AG09309 (cell line): ENCODE measurements at places on chromosomes 16 and 17.

- DNase-seq = no peak
Measured at GRCh38 chr17:70829876-70830275, 660.5 kb downstream of the KCNJ2 start.

DNA sequence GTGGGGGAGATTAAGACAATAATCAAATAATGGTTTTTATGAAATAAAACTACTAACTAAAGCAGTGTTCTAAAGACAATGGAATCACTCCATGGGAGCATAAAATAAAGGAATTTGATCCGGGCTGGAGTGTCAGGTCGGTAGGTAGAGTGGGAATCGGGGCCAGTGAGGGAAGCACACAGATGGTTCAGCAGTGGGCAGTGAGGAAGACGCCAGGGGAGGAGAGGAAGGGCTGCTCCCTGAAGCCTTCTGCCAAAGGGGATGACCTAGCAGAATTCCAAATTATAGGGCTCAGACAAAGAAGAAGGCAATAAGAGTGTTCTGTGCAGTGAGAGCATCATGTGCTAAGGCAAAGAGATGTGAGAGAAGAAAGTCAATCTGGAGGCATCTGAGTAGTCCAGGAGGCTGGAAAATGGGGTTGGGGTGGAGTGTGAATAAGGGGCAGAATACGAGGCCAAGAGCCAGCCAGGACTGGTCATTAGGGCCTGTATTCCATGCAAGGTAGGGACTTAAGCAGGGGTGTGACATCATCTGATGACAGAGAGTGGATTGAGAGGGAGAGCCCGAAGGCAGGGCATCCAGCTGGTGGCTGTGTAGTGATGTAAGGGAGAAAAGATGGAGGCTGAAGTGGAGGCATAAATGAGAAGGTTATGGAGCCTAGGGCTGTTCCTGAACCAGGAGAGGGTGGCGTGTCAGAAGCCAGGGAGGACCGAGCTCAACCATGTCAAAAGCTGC is 137.6 kb downstream of the COPRS start:
- no peak for DNase-seq

DNA sequence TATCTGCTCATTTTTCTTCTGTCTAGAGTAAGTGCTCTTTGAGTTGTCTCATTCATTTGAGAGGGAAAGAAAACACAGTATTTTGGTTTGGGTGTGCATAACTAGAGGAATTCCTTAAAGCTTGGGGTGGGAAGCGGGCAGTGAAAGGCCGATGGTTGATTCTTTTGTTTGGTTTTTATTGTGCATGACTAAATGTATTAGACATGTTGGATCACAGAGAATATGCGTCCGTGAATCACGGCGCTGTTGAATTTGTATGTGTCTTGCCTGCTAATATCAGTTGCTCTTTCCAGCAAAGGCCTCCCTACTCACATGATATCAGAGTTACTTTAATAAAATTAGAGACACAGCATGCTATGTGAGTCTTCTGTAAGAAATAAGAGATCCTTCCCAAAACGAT is 180.0 kb downstream of the CHD9NB start:
- no peak for DNase-seq

DNA sequence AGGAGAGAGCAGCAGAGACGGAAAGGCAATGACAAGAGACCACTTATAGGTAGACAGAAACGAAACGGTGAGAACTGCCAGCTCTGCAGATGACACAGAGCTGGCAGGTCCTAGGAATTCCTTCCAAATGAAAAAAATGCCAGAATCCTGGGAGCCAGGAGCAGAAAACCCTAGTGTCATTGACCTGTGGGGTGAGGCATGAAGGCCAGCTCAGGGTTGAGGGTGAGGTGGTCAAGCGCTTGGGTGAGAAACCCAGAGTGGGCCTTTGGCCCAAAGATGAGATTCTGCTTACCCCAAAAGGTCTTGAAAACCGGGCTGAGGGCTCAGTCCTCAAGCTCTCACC is 9.2 kb downstream of the HIC1 start:
- DNase-seq = no peak

DNA sequence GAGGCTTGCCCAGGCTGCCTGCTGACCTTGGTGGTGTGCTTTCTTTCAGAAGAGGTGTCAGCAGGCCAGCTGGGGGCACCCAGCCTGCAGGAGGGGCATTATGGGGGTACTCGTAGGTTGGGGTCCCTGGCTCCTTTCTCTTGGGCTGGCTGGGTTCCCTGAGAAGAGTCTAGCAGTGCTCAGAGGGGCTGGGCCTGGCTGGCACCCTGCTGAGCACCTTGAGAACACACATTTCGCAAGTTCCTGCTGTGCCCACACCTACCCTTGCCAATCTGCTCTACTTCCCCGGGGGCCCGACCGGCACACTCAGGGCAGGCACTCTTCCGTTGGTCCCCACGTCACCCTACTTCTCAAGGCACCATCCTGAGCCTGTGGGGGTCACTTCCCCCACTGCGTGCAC is 5.1 kb downstream of the CEMP1 start:
- no peak for DNase-seq

- DNase-seq = no peak
Measured at GRCh38 chr17:79574108-79574507, 36.7 kb downstream of the RBFOX3 start.

GRCh38 chr16:85350973-85351372 is 238.7 kb upstream of the CIBAR2 start:
- peak; percentile 92 for DNase-seq

GRCh38 chr17:47857551-47858455 is 6.8 kb upstream of the SP6 start:
- no peak for DNase-seq

GRCh38 chr16:56956756-56957155 is 5.0 kb upstream of the CETP start:
- DNase-seq = no peak

- peak; percentile 3 for DNase-seq
Measured at GRCh38 chr16:55711959-55712876, 56.4 kb downstream of the SLC6A2 start.

DNA sequence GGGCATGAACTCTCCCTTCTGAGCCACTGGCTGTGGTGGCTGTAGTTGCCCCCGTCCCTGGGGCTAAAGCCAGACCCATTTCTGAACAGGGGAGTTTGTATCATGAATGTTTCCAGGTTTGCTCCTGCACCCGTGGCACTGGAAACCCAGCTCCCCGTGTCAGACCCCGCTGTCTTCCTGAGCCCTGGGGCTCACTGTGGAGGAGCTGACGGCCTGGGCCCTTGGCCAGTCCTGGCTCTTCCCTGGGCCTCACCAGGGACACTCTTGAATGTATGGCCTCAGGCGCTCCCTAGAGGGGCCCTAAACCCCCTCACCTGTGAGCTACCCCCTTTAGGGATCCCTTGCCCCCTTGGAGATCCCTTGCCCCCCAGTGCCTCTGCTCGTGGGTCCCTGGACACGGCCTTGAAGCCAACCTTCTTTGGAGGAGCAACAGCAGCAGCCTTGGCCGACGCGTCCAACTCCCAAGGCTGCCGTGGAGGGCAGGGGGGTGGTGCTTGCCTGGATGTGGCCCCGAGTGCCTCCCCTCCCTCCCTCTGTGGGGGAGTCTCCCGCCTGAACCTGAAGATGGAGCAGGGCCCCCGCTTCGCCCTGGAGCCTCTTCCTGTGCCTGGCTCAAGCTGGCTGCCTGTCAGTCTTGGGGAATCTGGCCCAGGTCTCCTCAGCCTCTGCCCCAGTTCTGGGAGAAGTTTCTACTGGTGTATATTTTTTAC is 15.9 kb downstream of the CASKIN2 start:
- no peak for DNase-seq

- DNase-seq = no peak
Measured at GRCh38 chr16:79469999-79470398, 130.5 kb downstream of the MAF start.

DNA sequence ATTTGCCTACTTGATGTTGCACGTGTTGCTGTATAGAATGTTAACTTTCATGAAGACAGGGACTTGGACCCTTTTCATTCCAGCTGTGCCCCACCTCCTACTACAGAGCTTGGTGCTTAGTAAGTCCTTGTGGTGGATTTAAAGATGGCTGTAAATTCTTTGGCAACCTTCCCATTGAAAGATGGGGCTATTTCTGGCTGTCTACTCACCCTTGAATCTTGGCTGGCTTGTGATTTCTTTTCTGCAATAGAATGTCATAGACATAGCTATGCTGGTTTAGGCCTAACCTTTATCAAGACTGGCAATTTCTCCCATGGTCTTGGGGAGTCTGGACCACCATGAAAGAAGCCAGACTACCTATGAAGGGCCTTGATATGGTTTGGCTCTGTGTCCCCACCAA is 59.0 kb downstream of the ACSM2A start:
- no peak for DNase-seq

DNA sequence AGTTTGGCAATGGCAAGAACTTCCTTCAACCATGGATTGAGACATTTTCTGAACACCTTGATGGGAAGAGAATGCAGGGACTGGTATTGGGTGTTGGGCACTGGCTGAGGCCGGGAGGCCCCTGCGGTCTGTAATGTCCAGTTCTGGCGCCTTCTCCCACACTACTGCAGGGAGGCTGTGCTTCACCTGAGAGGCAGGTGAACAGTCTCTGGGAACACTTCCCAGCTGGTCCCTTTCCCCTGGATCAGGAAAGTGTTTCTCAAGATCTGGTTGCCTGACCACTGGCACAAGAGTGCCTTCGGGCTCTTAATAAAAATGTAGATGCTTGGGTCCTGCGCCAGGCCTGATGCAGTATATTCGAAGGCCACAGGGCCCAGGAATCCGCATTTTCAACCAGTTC is 28.5 kb upstream of the NAT9 start:
- DNase-seq = no peak

- DNase-seq = no peak
Measured at GRCh38 chr16:65227150-65227835, 105.4 kb upstream of the CDH11 start.

GRCh38 chr16:86598607-86599565 is 20.5 kb downstream of the FOXL1 start:
- no peak for DNase-seq

GRCh38 chr17:38710985-38711384 is 5.9 kb downstream of the MLLT6 start:
- no peak for DNase-seq

DNA sequence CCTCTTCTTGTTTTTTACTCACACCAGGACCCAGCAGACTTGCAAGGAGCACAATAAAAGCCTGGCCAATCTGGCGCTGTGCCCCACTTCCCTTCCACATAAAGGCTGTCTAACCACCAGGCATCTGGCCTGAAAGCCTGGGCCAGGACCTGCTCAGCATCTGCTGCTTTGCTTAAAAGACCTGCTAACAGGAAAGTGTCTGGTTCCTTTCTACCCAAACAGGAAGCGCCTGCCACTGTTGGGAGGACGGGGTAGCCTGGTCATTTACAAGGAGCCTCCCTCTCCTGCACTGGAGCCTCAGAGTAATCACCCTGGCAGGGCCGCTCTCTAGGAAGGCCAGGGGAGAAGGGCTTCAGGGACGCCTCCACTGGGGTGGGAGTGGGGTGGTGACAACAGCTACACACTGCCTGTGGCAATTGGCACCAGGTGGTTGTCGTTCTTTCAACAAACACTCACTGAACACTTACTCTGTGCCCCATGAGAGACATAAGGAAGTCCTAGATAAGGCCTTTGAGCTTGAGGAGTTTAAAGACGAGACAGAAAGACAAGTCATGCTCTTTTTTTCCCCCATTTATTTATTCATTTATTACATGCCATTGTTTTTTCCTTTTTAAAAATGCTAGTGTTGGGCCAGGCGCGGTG is 6.3 kb upstream of the MMP28 start:
- peak; percentile 68 for DNase-seq

DNA sequence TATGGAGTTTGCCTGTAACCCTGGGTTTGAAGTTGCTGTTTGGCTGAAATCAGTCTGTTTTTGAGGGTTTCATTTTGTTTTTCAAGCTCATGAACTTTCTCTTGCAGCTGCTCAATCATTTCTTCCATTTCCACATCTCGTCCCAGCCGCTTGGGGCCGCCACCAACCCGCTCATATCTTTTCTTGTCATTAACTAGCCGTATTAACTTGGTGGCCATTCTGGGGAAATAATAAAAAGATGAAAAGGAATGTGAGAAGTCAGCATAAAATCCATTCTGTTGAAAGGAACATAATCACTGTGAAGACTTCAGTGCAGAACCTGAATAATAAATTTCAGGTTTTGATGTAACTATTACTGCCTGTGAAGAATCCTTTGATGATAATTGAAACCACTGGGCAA is 11.5 kb downstream of the RPGRIP1L start:
- DNase-seq = no peak

DNA sequence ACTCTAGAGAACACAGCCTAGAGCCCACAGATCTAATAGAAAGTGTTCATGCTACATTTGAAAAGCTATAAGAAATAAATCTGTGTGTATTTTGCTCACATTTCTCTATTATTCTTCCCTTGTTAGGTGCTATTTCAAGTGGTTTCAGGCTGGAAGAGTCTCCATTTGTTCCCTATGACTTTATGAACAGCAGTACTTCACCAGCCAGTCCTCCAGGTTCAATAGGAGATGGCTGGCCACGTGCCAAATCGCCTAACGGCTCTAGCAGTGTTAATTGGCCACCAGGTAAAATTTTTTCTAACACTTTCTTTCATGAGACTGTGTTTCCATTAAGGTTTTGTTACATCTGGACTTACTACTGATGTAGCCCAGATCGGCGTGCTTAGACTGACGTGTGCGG is 30.7 kb upstream of the SLC5A11 start:
- no peak for DNase-seq

DNA sequence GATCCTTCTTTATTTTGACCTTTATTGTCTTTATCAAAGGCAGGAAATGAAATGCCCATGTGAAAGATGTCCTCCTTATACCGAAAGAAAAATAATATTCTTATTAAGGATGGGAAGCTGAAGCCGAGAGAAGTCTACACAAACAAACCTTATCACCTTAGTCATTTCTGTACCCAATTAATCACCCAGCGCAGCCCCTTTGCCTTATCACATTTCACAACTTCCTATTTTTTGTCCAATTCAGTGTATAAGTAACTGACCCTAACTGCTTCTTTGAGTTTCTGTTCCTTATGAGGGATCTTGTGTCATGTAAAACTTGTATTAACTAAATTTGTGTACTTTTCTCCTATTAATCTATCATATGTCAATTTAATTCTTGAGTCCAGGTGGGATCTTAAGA is 16.4 kb upstream of the CCL23 start:
- DNase-seq = no peak

DNA sequence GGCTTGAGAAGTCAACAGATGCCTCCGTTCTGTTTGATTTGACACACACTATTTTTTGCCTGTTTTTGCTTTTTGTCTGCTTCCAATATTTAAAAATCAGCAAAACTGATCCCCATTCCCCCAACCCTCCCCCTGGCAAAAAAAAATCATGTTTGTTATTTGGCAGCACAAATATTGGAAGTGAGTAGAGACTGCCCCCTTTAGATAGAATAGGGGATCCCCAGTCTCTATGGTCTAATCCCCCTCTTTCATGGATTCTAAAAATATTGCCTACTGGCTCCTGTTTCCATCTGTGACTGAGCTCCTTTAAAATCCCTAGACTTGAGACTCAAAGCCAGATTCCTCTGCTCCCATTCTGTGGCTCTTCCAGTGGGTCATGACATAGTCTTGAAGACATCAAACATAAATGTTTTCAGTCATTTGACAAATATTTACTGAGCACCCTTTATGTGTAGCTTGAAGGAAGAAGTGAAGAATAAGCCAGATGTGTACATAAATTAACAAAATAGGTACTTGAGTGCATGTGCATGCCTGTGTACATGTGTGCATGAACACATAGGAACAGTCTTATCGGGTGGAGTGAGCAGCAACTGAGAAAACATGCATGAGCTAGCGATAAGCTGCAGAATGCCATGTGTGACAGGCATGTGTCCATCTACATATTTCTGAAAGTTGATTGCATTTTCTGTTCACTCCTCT is 101.2 kb downstream of the SALL1 start:
- DNase-seq = no peak

- DNase-seq = peak; percentile 40
Measured at GRCh38 chr17:30433514-30433913, 43.7 kb upstream of the GOSR1 start.

GRCh38 chr17:30225112-30225511 is 10.4 kb downstream of the SLC6A4 start:
- no peak for DNase-seq
